ENCODE measurements at places on chromosomes 16 and 17. TPM values are rescaled to one million over a fixed set of nuclear protein-coding genes. Genes with fewer than 3 reads are reported as not detected.

SOX15 gene
- total RNA-seq, result not detected

DNA sequence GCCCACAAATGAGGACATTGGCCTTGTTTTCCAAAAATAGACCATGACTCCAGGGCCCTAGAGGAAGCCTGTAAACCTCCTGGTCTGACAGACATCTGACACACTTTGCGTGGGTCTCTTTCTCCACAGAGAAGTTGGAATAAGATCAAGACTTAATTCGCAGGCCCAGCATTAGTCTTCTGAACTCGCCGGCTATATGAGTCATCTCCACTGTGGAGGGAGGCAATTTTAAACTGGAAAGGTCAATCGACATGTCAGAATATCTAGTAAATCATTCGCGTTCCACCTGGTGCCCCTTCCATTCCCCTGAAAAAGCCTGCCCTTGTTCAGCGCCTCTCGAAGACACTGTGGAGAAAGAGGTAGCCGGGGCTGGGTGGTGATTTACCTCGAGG is 140.1 kb downstream of the CLEC16A start:
- no peak for DNase-seq

DNA sequence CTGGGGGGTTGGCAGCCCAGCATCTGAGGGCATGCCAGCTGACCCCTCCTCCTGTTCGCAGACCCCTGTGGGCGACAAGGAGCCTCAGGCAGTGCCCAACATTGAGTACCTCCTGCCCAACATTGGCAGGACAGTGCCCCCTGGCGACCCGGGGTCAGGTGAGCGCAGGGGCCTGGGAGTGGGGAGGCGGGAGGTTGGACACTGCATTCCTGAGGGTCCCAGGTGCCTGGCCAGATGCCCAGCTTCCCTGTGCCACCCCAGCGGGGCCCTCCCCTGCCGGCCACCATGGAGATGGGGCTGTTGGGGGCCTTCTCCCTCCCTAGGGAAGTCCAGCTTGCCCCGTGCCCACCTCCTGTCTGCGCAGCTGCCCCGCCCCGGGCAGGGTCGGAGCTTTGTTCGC is 70.1 kb downstream of the ARHGAP23 start:
- no peak for DNase-seq

GRCh38 chr17:8084250-8084649 is 3.3 kb downstream of the ALOX12B start:
- DNase-seq, result no peak

DNA sequence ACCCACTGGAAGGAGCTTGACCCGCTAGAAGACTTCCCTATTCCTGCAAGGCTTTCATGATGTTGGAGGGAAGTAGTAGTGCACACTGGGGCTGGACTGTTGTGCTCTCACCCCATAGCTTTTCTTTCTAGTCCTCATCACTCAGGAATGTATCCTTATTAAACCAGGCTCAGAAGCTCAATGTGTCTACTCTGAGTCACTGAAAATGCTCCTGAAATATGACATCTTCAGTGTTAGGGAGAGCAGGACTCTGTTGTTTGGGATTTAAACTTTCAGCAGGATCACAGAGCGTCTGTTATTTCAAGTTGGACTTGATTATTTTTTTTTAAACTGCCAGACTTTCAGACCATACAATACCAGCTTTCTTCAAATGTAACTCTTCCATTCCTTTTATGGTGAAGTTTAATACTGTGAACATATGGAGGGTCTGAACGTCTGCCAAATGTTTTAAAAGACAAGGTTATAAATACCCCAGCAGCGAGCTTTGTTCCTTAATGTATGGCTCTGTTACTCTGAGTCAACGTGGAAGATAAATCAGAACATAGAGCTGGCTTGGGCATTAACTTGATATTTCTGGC is 257.5 kb downstream of the CDH11 start:
- peak; percentile 59 for DNase-seq

DNA sequence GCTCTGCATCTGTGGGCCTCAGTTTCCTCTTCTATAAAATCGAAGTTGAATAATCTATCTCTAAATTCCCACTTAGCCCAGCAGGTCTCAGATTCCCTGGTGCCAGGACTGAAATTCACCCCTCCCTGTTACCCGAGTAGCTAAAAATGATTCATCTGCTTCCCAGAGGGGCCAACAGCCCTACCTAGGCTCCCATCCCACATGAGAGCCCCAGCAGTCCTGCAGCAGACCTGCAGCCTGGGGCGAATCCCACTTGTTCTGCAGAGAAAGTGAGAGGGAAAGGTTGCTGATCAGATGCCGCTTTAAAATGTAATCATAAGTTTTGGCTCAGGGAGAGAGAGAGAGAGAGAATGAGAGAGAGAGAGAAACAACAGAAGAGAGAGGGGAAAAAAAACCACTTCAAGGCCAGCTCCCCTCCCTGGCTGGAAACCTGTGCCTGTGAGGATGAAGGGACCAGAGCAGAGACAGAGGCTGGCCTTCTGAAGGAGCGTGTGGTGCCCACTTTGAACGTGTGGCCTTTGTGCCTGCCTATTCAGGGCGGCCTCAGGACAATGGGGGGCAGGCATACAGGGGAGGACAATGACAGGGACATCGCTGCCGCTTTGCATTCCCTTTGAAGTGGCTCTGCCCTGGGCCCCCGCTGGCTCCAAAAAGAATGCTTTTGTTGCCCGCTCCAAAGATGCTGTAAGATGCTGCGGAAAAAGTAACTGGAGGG is 85.2 kb upstream of the NKD1 start:
- DNase-seq, result no peak

DNA sequence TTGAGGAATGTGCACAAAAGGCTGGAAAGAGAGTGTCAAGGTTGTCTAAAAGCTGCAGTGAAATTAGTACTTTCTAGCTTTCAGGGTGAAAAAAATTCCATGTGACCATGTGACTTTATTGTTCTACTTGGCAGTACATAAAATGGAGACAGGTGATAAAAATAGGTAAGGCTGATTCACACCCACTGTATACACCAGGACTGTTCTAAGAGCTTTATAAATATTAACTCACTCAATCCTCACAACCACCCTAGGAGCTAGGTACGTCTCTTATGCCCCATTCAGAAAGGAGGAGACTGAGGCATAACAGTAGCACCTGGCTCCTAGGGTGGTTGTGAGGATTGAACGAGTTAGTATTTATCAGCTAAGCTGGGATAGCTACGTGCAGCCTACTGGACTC is 28.2 kb upstream of the DNAH17 start:
- DNase-seq, result no peak

GRCh38 chr17:4919511-4920047 is 12.5 kb upstream of the GP1BA start:
- DNase-seq, result no peak

- no peak for DNase-seq
These were observed 271.0 kb downstream of the GRIN2A start for GRCh38 chr16:9911231-9911630.

DNA sequence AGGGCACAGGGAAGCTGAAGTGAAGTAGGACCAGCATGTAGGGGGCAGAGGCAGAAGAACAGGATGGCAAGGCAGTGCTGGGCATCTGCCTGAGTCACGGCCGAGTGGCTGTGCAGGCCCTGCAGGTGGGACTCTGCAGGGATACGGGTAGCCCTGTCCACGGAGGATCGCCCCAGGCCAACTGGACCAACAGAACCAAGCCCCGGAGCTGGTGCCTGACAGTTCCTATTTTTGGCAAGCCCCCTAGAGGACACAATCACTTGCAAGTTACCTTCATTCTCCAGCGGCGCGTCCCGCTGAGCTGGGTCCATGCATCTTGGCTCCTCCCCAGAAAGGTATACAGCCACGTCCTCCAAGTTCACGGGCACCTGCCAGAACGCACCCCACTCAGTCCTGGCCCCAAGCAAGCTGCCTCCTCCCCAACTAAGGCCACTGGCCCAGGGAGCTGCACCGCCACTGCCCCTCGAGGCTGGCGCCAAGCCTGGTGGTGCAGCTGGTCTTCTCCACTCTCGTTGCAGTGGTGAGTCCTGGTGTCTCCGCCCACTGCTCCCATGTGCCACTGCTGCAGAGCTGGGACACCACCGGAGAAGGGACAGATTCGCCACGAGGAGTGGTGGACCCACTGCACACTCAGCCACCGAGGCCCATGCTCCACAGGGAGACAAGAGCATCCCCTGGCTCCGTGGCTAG is 6.6 kb downstream of the ZNF500 start:
- DNase-seq, result no peak

GRCh38 chr17:58534901-58535421 is 20.5 kb upstream of the MTMR4 start:
- DNase-seq, result no peak

CLEC3A gene
- total RNA-seq, result not detected

DNA sequence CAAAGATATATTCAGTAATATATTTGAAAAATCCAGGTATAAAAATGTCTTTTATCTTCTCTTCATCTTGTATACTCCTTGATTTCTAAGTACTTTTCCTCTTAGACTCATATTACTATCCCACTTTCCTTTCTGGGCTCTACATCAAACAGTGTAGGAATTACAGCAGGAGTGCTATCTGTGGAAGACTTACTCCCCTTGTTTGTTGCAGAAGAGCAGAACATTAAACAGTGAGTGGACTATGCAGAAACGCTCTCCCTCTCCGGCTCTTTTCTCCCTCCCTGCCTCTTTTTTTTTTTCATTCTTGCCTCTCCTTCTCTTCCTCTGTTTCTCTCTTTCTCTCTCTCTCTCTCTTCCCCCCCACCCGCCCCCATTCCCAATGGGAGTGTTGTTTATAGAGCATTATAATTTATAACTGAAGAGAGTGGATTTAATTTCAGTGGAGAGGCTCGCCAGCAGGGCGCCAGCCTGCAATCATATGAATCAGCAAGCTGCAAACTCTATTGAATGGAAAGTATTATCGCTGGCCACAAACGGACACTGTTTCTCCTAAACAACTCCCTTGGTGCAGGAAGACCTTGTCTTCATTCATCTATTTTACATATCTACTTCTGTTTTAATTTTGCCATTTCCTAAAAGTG is 242.3 kb upstream of the TBX2 start:
- DNase-seq, result peak; percentile 95

DNA sequence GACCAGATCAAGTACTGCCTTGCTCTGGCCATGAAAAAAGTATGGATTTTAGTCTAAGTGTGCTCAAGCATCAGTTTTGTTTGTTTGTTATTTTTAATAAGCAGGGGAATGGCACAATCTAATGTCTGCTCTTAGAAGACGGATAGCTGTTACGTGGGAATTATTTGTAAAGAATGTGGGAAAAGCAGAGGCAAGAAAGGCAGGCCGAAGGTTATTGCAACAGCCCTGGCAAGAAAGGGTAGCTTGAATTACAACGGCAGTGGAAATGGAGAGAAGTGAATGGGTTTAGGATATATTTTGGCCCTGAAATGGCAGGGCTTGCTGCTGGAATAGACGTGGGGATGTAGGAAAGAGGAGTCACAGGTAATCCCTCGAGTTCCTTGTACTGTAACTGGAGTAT is 987 bp upstream of the HASPIN start:
- DNase-seq, result no peak

DNA sequence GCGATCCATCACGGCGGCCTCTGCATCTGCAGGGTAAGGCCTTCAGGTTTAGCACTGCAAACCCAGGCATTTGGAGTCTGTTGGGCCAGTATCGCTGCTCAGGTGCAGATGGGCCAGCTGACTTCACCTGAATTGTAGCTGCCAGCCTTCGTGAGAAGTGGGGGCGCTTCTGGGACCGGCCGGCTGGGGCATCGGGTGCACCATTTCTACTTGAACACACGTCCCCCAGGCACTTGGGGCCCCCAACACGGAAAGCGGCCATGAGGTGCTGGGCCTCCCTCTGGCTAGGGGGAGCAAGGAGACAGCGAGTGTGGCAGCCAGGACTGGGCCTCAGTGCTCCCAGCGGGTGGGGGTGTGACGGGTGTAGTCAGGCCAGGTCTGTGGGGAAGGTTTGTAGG is 767.6 kb downstream of the KCNJ18 start:
- no peak for DNase-seq

DNA sequence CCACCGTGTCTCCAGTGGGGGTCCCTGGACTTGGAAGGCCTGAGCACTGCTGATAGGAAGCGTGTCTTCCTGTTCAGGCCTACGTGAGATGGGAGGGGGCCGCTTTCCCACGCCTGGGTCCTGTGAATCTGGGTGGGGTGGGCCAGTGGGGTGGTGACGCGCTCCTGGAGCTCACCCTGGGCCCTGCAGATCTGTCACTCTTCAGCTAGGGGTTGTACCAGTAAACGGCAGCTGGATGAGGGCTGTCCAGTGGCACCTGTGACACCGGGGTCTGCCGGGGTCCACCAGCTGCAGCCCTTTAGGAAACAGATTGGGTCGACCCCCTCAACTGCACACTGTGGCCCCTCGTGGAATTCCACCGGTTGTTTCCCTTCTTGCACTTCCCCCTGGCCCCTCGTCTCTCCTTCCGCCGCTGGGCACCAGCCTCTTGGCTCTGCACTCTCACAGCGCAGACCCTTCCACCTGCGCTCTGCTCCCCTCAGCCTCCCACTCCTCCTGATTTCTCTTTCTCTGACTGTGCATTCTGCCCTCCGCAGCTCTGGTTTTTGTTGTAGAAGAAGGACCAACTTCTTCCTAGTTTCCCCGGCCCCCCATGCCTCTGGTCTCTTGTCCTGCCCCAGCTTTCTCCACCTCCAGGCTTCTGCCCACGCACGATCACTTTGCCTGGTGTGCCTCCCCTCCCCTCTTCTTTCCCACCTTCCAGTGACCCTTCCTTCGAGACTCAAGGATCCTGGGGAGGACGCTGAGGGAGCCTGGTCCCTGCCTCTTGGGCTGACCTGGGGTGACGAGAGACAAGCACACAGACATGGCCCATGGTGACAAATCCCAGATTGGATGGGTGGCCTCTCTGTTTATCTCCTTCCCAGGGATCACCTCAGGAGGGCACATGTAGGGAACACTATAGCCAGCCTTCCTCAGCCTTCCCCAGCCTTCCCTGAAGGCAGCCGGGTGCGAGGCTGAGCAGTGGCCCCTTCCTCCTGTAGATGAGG is 4.8 kb downstream of the MRC2 start:
- no peak for DNase-seq

SMIM5 gene
- not detected for total RNA-seq

DNA sequence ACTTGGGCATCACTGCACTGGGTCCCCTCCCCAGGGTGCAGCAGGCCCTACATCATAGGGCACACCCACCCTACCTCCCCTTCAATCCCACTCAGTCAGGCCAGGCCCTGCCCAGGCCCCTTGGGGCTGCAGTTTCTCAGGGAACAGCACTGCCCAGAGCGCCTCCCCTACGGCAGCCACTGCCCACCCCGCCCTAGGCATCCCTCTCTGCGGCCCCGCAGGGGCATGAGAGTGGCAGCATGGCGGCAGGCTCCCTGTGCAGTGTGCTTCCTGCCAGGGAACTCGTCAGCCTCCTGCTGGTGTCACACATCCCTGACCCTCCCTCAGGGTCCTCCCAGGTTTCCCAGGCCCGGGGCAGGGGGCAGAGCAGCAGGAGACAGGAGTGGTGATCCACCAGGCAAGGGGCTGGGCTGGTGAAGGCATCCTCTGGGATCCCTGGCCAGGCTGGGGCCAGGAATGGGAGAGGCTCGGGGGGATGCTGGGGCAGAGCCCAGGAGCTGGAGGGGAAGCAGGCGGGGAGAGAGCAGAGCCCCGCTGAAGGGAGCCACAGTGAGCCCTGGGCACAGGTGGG is 16.2 kb upstream of the BAHCC1 start:
- no peak for DNase-seq

GRCh38 chr17:36034127-36034526 is 16.4 kb upstream of the CCL23 start:
- no peak for DNase-seq

FAM171A2 gene
- total RNA-seq, result 5.0 TPM

- DNase-seq, result no peak
These were observed 12.9 kb downstream of the IL21R start for GRCh38 chr16:27414788-27415431.

PRRT2 gene
- not detected for total RNA-seq

Data from SK-MEL-5 (cell line).